ENCODE measurements at places on chromosomes 1 and 21.

DNA sequence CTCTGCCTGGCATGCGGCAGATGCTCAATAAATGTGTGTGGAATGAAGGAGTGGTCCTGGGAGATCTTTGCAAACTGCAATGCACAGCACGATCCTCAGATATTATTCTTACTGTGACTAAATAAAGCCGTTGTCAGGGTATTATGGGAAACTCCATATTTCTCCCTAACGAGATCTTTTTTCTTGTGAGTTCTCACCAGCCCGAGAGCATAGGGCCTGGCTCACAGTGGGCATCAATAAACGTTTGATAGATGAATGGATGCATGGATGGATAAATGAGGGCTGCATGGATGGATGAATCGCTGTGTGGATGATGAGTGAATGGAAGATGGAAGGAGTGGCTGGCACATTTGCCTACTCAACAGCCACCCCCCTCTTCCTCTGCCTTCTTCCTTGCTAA, 69.6 kb downstream of the SDC3 start:
- no peak for DNase-seq

DNA sequence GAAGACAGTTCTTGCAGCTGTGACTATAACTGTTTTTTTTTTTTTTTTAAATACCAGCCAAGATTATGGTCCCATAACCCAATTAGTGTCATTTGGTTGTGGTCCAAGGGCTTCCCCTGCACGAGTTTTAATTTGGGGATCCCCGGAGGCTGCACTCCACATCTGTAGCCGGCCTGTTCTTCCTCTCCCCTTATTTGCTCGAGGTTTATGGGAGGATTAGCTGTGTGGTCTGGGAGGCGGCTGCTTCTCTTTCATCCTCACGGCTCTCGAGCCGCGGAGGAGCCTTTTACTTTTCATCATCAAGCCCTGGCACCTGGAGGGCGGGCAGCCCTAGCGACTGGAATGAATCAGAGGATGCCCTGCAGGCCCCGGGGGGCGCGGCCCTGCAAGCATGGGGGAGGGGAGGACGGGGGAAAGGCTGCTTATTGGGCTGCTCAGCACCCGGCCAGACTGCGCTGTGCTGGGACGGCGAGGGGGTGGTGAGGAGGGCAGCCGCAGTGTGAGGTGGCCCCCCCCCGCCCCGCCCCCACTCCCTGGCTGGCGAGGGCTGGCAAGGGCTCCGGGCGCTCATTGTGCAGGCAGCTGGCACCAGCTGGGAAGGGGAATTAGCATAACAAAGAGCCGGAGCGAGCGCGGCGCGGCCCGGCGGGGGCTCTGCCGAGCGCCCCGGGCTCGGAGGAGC, 18.5 kb downstream of the SERTAD4 start:
- DNase-seq = peak; percentile 58

- no peak for DNase-seq
Observed at GRCh38 chr1:45198185-45198584, 8.2 kb downstream of the ZSWIM5 start.

- no peak for DNase-seq
Observed at GRCh38 chr1:40717955-40718354, 26.5 kb downstream of the NFYC start.

- no peak for DNase-seq
Observed at GRCh38 chr1:54795356-54795665, 5.8 kb downstream of the TTC22 start.

GRCh38 chr1:6074192-6074901, 28.7 kb downstream of the KCNAB2 start:
- no peak for DNase-seq

DNA sequence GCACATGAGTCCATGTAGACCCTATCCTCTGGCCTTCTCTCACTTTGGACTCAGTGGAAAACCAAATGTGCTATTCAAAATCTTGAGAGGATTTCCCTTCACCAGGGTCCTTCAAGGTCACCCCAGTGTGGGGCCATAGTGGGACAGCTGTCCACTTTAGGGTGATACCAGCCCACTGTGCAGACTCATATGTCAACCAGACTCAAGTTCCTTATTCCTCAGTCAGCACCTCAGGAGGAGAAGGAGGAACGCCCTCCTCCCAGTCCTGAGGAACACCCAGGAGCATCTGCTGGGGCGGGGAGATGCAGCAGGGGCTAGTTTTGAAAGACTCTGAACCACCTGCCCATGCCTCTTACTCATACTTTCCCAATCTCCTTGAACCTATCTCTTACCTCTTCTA, 340.9 kb downstream of the MATN1 start:
- no peak for DNase-seq

DNA sequence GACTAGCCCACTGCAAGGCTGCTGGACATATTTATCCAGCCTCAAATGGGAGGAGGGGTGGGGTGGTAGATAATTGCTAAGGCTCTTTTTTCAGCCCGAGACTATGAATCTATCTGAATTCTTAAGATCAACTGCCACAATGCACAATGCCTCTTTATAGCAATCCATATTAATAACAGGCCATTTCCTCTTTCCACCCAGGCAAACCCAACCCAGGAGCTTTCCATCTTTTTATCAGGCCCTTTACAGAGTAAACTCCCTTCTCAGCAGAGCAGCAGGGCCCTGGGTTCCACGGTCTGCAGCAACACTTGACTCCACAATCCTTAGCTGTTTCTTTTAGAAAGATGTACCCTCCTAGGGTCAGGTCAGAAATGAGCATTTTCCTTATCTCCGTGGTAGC, 806 bp downstream of the DDOST start:
- no peak for DNase-seq

- DNase-seq = no peak
Observed at GRCh38 chr1:182061594-182061993, at the start of gene ZNF648. TSS of gene ZNF648 (minus strand) at chr1:182061712. CDS start at chr1:182058010, 3,702 bp downstream.

DNA sequence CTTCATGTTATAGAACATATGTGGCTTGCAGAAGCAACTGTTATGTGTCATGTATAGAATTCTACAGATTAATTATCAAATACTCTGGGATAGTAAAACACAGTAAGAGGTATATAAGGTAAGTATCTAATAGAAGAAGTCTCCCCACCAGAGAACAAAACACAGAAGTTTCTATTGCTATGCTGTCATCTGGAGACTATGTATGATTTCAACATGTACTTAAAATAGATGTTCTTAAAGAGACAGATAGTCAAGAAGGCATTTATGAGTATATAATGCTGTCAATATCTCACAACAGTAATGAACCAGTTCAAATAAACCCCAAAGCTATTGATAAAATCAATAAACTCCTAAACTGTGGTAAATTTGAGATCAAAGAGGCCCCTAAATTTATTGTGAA, 8.1 kb upstream of the ADCY10 start:
- no peak for DNase-seq

DNA sequence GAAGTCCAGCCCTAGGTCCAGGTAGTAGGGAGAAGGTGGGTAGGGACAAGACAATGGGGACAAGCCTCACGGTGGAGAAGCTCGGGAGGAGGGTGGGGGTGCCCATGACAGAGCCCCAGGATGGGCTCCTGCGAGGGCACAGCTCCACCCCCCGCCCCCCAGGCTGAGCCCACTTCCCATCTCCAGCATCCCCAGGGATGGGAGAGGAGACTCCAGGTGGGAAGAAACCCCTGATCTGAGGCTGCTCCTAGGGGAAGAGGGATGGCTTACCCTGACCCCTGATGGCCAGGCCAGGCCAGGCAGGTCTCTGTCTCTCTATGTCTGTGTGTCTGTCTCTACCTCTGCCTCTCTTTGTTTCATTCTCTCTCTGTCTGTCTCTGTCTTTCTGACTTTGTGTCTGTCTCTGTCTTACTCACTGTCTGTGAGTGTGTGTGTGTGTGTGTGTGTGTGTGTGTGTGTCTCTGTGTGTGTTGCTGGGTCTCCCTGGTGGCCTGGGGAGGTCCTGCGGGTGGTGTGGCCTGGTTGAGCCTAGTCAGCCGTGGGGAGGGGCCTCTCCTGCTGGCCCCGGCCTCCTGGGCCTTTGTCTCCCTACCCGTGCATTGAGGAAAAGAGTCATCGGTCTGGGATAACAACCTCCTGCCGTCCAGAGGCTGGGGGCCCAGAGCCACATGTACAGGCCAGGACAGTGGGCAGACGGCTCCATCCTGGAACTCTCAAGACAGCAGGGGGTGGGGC, 45.7 kb downstream of the WNT9A start:
- no peak for DNase-seq

GRCh38 chr1:94787691-94788090, 32.5 kb upstream of the SLC44A3 start:
- no peak for DNase-seq

DNA sequence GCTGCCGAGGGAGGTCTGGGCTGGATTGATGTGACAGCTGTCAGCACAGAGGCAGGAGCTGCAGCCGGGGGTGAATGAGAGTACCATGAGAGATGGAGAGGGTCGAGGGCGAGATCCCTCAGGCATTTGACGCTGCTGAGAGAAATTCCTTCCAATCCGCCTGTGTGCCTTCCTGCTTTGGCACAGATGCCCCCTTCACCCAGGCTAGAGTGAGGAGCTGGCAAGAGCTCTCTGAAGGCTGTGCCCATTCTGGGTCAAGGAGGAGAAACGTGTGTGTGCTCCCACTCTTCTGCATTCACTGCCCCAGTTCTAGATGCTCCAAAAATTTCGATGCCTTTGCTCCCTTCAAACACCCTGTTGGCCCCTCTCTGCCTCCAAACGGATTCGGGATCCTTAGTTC, 4.8 kb downstream of the ARTN start:
- no peak for DNase-seq

- DNase-seq = no peak
Observed at GRCh38 chr1:21775985-21776562, 6.9 kb downstream of the USP48 start.

- no peak for DNase-seq
Observed at GRCh38 chr1:162976628-162977027, 92.5 kb upstream of the RGS4 start.

GRCh38 chr1:11977625-11978024, 2.6 kb upstream of the MFN2 start:
- DNase-seq = no peak

DNA sequence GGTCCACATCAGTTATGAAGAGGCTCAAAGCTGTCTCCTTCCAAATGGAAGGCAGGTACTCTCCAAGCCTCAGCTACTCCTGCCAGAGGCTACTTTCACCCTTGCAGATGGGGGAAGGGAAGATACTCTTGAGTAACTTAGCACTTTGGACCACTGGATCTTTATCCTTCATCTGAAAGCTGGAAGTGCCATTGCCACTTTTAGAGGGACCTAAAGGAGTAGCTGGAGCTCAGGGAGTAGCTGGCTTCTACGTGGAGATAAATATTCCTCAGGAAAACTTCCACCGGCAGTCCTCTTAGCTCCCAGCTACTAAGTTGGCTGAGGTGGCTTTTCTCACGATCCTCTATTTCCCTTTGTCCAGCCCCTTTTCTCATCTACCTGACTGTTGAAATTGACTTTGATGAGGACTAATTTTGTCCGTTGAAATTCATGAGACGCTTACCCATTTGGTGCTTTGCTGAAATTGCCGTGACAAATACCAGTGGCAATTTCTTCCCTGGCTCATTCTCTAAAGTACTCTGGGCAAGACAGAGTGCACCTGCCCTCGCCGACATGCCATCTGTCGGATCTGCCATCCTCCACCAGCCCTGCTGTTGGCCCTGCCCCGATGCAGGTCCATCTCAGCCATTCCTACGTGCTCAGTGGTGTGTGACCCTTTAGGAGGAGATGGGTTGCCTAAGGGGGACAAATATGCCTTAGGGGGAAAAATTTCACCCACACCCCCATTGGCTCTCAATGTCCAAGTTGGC, 13.6 kb downstream of the IGSF21 start:
- no peak for DNase-seq

DNA sequence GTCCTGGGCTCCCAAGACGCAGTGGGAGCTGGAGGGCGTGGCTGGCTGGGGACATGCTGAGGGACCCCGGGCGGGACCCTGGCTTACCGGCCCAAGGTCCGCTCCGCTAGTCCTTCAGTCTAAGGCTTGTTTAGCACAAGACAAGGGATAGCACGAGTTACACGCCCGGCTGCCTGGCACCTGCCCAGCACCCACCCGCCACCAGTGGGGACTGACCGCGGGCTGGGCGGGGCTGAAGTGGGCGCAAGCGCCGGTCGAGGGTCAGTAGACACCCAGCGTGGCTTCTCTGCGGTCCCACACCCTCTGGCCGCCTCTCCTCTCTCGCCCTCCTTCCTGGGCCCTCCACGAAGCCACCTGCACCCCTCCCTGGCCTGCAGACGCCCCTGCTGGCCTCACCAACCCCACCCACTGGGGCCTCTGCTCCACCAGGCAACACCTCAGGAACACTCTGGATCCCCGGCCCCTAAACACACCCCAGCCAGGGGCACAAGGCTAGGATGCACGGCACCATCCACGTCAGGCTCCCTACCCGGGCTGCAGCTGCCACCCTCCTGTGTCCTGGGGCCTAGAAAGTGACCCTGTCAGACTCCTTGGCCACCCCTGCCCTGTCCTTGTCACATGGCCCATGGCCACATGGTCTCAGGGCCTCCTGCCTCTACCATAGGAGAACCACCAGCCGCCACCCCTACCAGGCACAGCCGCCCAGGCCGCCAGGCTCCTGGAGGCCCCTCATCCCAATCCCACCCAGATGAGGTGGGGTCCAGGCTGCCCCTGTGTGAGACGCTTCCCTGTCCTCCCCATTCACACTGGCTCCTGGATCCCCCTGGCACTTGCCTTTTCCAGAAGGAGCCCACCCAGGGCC, 6.1 kb downstream of the TAS1R3 start:
- DNase-seq = no peak

DNA sequence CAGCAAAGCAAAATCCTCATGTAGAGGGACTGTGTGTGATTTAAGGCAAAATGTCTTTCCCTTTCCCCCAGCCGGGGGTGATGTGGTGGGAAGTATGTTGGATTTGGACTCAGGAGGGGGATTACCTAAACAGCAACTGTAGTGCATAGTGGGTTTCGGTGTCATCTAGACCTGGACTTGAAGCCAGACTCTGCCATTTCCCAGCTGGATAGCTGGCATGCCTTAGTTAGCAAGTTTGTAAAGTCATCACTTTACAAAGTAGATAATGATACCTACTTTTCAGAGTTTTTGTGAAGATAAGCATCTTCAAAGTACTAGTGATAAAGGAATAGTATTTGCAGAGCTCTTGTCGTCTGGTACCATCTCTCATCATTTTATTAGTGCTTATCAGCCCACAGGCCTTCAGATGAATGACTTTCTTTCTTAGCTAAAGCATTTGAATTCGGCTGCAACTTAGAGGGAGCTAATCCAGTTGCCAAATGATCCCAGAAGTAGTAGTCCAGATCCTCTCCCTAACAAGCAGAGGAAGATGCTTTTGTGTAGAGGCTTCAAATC, 56.2 kb upstream of the ROR1 start:
- no peak for DNase-seq

DNA sequence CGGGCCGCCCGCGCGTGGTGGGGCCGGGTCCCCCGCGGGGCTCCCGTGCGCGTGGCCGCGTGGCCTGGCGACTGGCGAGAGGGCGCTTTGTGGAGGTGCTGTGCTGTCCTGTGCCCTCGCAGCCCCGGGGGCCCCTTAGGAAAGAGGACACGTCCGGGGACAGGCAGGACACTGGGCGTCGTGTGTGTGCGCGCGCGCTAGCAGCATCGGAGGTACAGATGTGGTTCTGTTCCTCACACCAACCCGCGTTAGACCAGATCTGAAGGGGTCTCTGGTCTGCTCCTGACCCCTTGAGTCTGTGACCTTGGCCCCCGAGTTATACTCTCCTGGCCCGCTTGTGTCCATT, 489 bp downstream of the ACTN2 start:
- no peak for DNase-seq

- no peak for DNase-seq
Observed at GRCh38 chr1:192401825-192402224, 85.0 kb downstream of the RGS21 start.

GRCh38 chr1:197696372-197696771, 78.9 kb downstream of the DENND1B start:
- DNase-seq = no peak

GRCh38 chr1:225601902-225602589, 50.9 kb downstream of the ENAH start:
- no peak for DNase-seq
